A549 treated with CpdA at 1 μM for 4 hours (cell line): ENCODE measurements at places on chromosomes 1 and 21. TPM values are rescaled to one million over a fixed set of nuclear protein-coding genes. Genes with fewer than 3 reads are reported as not detected.

Gene RGL1
- 0.77 to 1.1 TPM (median 0.82 TPM) in 5 replicates for total RNA-seq

Gene TSHB
- total RNA-seq = not detected in 5 replicates

Gene CFAP126
- total RNA-seq = 0.14 to 0.36 TPM (median 0.25 TPM) in 3 of 5 replicates, not detected in the others

Gene PSRC1
- 21.3 to 26.8 TPM (median 24.2 TPM) in 5 replicates for total RNA-seq

Gene CD53
- 0.05 TPM in 1 of 5 replicates, not detected in the others for total RNA-seq
